Sigmoid colon (tissue), 7 donors: ENCODE measurements at places on chromosomes 16 and 17. TPM values are rescaled to one million over a fixed set of nuclear protein-coding genes. Genes with fewer than 3 reads are reported as not detected.

The ZNF750 gene
- polyA plus RNA-seq = not detected

The RFWD3 gene
- 14.9 TPM for polyA plus RNA-seq

The CD79B gene
- polyA plus RNA-seq = 112 TPM

The PMFBP1 gene
- polyA plus RNA-seq = 2.5 TPM

The FBXW10 gene
- 0.03 TPM for polyA plus RNA-seq

The KRT34 gene
- polyA plus RNA-seq = not detected

The CCDC78 gene
- 3.4 TPM for polyA plus RNA-seq

The LRRC37A gene
- 0.60 TPM for polyA plus RNA-seq

The C17orf67 gene
- polyA plus RNA-seq = 0.99 TPM

The EIF5A gene
- 403 TPM for polyA plus RNA-seq

The CCDC200 gene
- polyA plus RNA-seq = 0.12 TPM

The KRTAP4-4 gene
- polyA plus RNA-seq = not detected

The SAMD14 gene
- 1.2 TPM for polyA plus RNA-seq

The C17orf100 gene
- polyA plus RNA-seq = 4.2 TPM

The TMC8 gene
- 51.7 TPM for polyA plus RNA-seq

DNA sequence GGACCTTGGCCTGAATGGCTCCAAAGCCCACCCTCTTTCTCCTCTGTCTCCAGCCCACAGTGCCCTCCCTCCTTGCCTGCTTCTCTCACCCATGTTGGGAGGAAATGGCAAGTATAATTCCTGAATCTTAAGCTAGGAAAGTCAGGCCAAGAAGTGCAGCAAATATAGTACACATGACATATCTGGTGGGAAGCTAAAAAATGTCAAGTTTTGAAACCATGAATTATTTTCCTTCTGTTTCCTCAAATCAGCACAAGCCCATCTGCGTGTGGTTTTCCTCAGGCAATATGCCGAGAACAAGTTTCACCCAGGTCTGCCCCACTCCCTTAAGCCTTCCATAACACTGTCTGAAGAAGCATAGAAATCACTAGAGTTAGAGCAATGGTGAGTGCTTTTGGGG, 502.8 kb upstream of the CDH11 start:
- no peak overlapping the region for H3K27ac ChIP-seq
- no peak overlapping the region for H3K4me3 ChIP-seq
- no peak for DNase-seq
- no peaks in the 10 kb centered on the region for H3K36me3 ChIP-seq
- H3K4me1 ChIP-seq = no peaks in the 10 kb centered on the region

- no peak overlapping the region for H3K27ac ChIP-seq
- no peaks in the 10 kb centered on the region for H3K36me3 ChIP-seq
- DNase-seq = peak; percentile 64
- no peak overlapping the region for H3K4me3 ChIP-seq
Observed at GRCh38 chr17:13353590-13353989, 248.1 kb downstream of the HS3ST3A1 start.

DNA sequence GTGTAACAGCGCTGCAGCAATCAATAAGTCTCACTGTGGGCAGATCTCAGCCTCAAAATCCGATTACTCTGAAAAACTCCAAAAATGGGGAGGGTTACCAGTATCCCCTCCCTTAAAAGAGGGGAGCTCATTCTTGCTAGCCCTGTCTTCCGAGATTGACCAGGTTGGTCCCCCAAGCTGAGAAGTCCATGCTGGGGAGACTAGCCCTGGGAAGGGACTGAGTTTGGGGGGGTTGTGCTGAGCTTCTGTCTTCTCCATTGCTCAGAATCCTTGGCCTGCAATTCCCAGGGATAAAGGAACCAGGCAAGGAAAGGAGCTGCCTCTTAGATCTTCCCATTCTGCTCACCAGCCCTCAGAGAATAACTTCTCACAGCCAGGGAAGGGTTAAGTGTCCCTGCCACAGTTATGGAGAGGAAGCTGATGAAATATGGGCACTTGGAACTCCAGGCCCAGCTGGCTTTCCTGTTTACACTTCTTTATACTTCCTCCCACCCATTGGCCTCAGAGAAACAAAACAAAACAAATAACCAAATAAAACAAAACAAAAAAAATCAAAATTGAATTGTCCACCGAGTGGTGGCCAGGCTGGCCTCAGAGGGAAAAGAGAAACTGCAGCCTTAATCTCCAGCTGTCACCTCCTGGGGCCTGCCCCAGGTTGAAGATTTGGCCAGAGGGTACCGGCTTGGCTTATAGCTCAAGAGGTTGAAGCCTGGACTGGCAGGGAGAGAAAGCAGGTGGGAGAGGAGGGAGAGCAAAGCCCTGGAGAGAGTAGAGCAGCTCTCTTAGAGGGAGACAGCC, 2.6 kb downstream of the HOXB3 start:
- H3K4me3 ChIP-seq = peak overlapping the region; percentile 48
- peak overlapping the region; percentile 99 for H3K27ac ChIP-seq
- H3K36me3 ChIP-seq = no peaks in the 10 kb centered on the region

DNA sequence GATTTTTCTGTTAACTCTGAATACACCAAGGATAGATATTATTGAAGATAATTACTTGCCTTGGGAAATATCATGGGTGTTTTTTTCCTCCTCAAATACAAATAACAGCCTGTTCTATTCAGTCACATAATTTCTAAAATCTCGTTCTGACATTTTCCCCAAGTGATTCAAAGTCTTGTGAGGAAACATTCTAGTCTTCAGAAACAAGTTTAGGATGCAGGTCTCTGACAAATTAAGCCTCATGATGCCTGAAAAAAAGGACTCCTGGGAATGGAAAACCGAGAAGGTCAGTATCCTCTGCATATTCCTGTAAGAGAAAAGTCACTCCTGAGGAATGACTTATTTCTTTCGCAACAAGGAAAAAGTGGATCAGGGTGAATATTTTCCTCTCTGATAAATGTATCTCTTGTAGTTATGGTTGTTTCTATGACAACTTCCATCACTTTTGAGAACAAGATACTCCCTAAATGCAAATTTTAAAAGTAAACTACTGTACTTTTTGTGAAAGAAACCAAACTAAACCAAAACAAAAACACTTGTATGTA, 384.6 kb downstream of the CNTNAP4 start:
- no peaks in the 10 kb centered on the region for H3K4me1 ChIP-seq
- H3K27ac ChIP-seq = no peak overlapping the region
- H3K36me3 ChIP-seq = no peaks in the 10 kb centered on the region
- H3K27me3 ChIP-seq = no peaks in the 10 kb centered on the region
- DNase-seq = no peak
- no peak overlapping the region for H3K4me3 ChIP-seq

- no peak for DNase-seq
- no peak overlapping the region for H3K27ac ChIP-seq
- H3K4me3 ChIP-seq = no peak overlapping the region
- no peaks in the 10 kb centered on the region for H3K36me3 ChIP-seq
Observed at GRCh38 chr16:77705351-77705750, 17.0 kb upstream of the NUDT7 start.

DNA sequence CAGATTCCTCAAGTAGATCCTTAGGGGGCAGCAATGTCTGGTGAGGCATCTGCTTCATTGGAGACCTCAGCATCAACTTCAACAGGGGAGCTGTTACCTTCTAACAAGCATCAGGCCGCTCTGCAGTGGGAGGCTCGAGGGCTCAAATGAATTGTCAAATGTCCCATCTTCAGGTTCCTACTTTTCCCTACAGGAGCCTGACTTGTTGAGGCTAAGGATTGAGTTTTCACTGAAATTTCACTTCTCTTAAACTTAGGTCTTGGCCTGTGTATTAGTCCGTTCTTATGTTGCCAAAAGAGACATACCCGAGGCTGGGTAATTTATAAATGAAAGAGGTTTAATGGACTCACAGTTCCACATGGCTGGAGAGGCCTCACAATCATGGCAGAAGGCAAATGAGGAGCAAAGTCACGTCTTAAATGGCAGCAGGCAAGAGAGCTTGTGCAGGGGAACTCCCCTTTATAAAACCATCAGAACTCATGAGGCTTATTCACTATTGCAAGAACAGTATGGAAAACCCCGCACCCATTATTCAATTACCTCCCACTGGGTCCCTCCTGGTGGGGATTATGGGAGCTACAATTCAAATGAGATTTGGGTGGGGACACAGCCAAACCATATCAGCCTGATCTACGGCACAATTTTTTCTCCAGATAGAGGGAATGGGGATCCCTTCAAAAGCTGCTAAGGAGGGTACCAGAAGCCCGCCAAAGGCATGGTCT, 5.1 kb upstream of the CD300LD start:
- no peak overlapping the region for H3K4me3 ChIP-seq
- no peak for DNase-seq
- H3K36me3 ChIP-seq = no peaks in the 10 kb centered on the region
- no peaks in the 10 kb centered on the region for H3K27me3 ChIP-seq

DNA sequence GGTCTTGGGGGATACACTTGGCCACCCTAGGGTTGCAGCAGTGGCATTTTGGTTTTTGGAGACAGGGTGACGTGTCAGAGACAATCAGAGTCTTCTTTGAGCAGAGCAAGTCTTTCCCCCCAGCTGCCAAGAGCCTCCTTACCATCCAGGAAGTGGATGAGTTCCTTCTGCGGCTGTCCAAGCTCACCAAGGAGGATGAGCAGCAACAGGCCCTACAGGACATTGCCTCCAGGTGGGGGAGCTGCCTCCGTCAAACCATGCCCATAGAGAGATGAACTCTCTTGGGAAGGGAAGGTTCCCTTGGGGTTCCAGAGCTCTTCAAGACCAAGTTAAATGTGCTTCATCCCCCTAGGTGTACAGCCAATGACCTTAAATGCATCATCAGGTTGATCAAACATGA, 11.3 kb downstream of the LIG3 start:
- no peak overlapping the region for H3K4me3 ChIP-seq
- H3K36me3 ChIP-seq = peaks cover 10% of the 10 kb centered on the region
- H3K27me3 ChIP-seq = no peaks in the 10 kb centered on the region
- no peaks in the 10 kb centered on the region for H3K4me1 ChIP-seq
- H3K27ac ChIP-seq = peak overlapping the region; percentile 42

- DNase-seq = no peak
- H3K36me3 ChIP-seq = peaks cover 12% of the 10 kb centered on the region
- no peaks in the 10 kb centered on the region for H3K4me1 ChIP-seq
- no peak overlapping the region for H3K4me3 ChIP-seq
Observed at GRCh38 chr16:4461250-4462085, 13.0 kb downstream of the NMRAL1 start.

GRCh38 chr16:30894540-30895368, 877 bp upstream of the BCL7C start:
- H3K36me3 ChIP-seq = peaks cover 2% of the 10 kb centered on the region
- H3K4me3 ChIP-seq = peak overlapping the region; percentile 89
- no peak for DNase-seq
- H3K4me1 ChIP-seq = peaks cover 43% of the 10 kb centered on the region
- H3K27me3 ChIP-seq = no peaks in the 10 kb centered on the region
- H3K27ac ChIP-seq = peak overlapping the region; percentile 95

DNA sequence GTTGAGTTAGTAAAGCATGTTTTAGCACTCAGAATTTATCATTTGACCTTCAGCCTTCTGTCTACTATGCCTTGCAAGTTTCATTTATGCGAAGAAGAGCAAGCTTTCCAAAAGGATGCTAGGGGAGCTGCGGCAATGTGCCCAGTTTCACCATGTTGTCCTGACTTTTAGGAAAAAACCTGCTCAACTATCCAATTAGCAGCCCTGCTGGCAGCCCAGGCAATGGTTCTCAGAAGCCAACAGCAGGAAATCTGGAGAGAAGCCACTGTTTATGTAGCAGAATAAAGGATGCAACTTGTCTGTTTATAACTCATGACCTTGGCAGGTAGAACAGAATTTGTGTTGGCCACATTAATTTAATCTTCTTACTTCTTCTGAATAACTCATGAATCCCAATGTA, 230.8 kb downstream of the ABCC12 start:
- H3K36me3 ChIP-seq = no peaks in the 10 kb centered on the region
- H3K27ac ChIP-seq = no peak overlapping the region
- H3K27me3 ChIP-seq = no peaks in the 10 kb centered on the region
- no peaks in the 10 kb centered on the region for H3K4me1 ChIP-seq

- H3K4me3 ChIP-seq = no peak overlapping the region
- no peak overlapping the region for H3K27ac ChIP-seq
- no peaks in the 10 kb centered on the region for H3K27me3 ChIP-seq
- H3K36me3 ChIP-seq = no peaks in the 10 kb centered on the region
Observed at GRCh38 chr17:65551267-65552040, 10.0 kb downstream of the AXIN2 start.

- no peak overlapping the region for H3K27ac ChIP-seq
- no peaks in the 10 kb centered on the region for H3K36me3 ChIP-seq
- no peak overlapping the region for H3K4me3 ChIP-seq
- no peaks in the 10 kb centered on the region for H3K27me3 ChIP-seq
- H3K4me1 ChIP-seq = no peaks in the 10 kb centered on the region
Observed at GRCh38 chr17:10394201-10394887, 21.5 kb upstream of the MYH13 start.

DNA sequence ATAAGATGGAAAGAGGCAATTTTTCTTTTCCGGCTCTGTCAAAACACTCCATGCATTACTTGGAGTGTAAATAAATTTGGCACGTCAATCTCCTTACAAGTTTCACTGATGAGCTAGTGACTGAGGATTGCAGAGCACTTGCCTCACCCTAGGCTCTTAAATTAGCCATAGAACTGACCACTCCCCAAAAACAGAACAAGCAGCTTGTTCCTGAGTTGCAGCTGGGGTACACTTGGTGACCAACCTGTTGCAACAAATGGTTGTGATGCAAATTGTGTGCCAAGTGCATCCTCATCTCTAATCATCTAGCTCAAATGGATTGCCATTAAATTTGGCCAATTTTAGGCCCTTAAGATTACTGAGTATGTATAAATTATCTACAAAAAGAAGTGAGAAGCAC, 67.0 kb downstream of the CACNG1 start:
- H3K4me3 ChIP-seq = no peak overlapping the region
- H3K27ac ChIP-seq = no peak overlapping the region
- no peak for DNase-seq
- H3K36me3 ChIP-seq = peaks cover 88% of the 10 kb centered on the region
- no peaks in the 10 kb centered on the region for H3K27me3 ChIP-seq
- no peaks in the 10 kb centered on the region for H3K4me1 ChIP-seq

GRCh38 chr16:56307534-56307873, 116.2 kb downstream of the GNAO1 start:
- no peak for DNase-seq
- H3K4me1 ChIP-seq = no peaks in the 10 kb centered on the region
- H3K27ac ChIP-seq = no peak overlapping the region

DNA sequence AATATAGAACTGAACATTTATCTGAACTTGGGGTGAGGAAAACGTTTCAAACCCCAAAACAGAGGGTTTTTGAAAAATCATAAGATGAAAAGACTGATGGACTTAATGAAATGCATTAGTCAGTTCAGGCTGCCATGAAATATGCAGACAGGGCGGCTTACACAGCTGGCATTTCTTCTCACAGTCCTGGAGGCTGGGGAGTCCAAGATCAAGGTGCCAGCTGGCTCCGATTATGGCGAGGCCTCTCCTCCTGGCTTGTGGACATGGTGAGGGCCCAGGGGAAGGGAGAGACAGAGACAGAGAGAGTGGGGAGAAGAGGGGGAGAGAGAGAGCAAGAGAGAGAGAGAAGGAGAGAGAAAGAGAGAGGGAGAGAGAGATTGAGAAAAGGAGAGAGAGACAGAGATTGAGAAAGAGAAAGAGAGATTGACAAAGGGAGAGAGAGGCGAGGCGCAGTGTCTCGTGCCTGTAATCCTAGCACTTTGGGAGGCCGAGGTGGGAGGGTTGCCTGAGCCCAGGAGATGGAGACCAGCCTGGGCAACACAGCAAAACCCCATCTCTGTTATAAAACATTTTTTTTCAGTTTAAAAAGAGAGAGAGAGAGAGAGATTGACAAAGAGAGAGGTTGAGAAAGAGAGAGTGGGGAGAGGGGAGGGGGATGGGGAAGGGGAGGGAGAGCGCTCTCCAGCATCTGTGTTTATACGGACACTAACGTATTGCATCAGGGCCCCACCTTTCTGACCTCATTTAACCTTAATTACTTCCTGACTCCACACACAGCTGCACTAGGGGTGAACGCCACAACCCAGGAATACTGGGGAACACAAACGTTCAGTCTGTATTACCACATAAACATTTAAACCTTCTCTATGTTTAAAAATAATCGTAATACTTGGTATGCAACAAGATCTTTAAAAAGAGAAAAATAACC, 24.6 kb upstream of the RPH3AL start:
- no peaks in the 10 kb centered on the region for H3K4me1 ChIP-seq
- no peak overlapping the region for H3K27ac ChIP-seq
- H3K27me3 ChIP-seq = no peaks in the 10 kb centered on the region
- H3K36me3 ChIP-seq = no peaks in the 10 kb centered on the region
- no peak overlapping the region for H3K4me3 ChIP-seq
